Activated CD4-positive, alpha-beta memory T cell treated with anti-CD3 and anti-CD28 coated beads, Interleukin-2, amount 10 ng/mL, durations not matched to agents 7 days and 5 days (primary cell): ENCODE measurements at places on chromosomes 2 and 18. TPM values are rescaled to one million over a fixed set of nuclear protein-coding genes. Genes with fewer than 3 reads are reported as not detected.

- H3K4me3 ChIP-seq, result no peak overlapping the region
- no peaks in the 10 kb centered on the region for H3K27me3 ChIP-seq
- no peak for DNase-seq
- H3K27ac ChIP-seq, result no peak overlapping the region
Observed at GRCh38 chr2:215712871-215713790, 277.3 kb upstream of the FN1 start.

GRCh38 chr2:223813329-223813728 is 24.1 kb downstream of the AP1S3 start:
- no peak overlapping the region for H3K4me3 ChIP-seq
- no peak overlapping the region for H3K27ac ChIP-seq
- DNase-seq, result no peak
- H3K4me1 ChIP-seq, result peaks cover 1% of the 10 kb centered on the region
- no peaks in the 10 kb centered on the region for H3K36me3 ChIP-seq

Gene SRD5A2
- total RNA-seq, result not detected

DNA sequence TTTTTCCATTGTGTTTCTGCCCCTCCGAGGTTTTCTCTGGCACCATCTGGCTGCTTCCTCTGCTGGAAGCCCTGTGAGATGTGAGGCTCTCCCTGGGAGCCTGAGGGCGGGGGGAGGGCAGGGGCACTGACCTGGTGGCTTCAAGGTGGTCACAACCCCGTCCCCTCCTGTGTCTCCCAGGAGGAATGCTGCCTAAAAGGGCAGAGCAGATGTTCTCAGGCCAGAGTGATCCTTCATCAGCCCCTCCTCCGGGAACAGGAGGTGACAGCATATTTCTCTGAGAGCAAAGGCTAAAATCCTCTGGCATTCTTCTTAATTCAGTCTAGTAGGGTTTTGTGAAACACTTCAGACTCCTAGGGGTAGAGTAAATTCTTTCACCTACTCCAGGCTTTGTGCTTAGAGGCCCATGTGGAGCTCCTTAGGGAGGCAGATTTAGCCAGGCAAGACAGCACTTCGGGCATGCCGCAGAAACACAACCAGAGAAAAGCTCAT is 18.3 kb upstream of the GREB1 start:
- no peak for DNase-seq
- no peak overlapping the region for H3K27ac ChIP-seq
- peaks cover 9% of the 10 kb centered on the region for H3K27me3 ChIP-seq
- no peaks in the 10 kb centered on the region for H3K36me3 ChIP-seq
- no peak overlapping the region for H3K4me3 ChIP-seq
- H3K4me1 ChIP-seq, result no peaks in the 10 kb centered on the region

DNA sequence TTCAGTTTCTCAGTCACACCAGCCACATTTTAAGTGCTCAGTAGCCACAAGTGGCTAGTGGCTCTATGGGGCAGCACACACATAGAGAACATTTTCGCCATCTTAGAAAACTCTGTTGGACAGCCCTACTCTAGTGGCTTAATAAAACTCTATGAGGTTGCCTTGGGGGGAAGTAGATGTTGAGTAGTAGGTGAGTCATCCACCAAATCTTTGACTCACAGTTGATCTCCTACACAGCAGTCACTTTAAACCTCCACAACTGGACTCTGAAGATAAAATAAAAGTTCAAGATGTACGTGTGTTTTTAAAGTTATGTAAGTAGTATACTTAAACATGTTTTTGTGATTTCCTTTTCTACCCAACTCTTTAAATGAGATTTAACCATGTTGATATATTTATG is 379.0 kb downstream of the SETBP1 start:
- peaks cover 4% of the 10 kb centered on the region for H3K36me3 ChIP-seq
- H3K4me1 ChIP-seq, result no peaks in the 10 kb centered on the region
- H3K4me3 ChIP-seq, result no peak overlapping the region
- H3K27me3 ChIP-seq, result peaks cover 7% of the 10 kb centered on the region

Gene ZEB2
- total RNA-seq, result 20.6 TPM

DNA sequence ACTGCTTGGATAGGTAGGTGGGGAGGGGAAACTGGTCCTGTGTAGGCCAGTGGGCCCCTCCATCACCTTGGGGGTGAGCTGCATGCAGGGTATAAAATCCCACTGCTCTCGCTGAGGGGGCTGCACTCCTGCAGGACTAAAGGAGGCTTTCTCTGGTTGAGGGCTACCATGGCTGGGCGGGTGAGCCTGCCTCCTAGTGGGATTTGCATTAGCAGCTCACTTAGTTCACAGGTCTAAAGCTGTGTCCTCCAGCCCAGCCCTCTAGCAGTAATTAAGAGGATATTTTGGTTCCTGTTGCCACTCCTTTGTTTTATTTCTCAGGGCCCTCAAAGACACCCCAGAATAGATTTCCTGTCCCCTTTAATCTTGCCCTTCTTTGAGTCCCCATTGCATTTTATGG is 24.6 kb downstream of the TMEM127 start:
- no peak overlapping the region for H3K4me3 ChIP-seq
- no peak for DNase-seq
- no peaks in the 10 kb centered on the region for H3K27me3 ChIP-seq
- H3K27ac ChIP-seq, result peak overlapping the region; percentile 91

GRCh38 chr2:203819434-203820133 is 48.0 kb upstream of the CTLA4 start:
- H3K27ac ChIP-seq, result no peak overlapping the region
- no peak overlapping the region for H3K4me3 ChIP-seq
- peaks cover under 1% of the 10 kb centered on the region for H3K36me3 ChIP-seq
- H3K27me3 ChIP-seq, result no peaks in the 10 kb centered on the region
